HepG2 (cell line): ENCODE measurements at places on chromosomes 5 and 9.

GRCh38 chr5:74275171-74275992, 365.1 kb downstream of the ENC1 start:
- DNase-seq, result no peak

- DNase-seq, result no peak
Measured at GRCh38 chr9:110874963-110875674, 163.2 kb downstream of the LPAR1 start.

DNA sequence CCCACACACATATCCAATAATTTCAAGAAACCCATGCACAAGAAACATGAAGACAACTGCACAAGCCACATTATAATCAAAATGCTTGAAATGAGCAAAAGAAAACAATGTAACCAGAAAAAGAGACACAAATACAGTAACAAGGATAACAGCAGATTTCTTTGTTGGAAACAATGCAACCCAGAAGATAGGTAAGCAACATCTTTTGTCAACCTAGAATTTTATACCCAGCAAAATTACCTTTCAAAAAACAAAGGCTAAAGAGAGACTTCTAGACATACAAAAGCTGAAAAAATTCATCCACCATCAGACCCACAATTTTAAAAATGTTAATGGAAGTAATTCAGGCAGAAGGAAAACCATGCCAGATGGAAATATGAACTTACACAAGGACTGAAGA, 5.0 kb upstream of the COL23A1 start:
- no peak for DNase-seq

DNA sequence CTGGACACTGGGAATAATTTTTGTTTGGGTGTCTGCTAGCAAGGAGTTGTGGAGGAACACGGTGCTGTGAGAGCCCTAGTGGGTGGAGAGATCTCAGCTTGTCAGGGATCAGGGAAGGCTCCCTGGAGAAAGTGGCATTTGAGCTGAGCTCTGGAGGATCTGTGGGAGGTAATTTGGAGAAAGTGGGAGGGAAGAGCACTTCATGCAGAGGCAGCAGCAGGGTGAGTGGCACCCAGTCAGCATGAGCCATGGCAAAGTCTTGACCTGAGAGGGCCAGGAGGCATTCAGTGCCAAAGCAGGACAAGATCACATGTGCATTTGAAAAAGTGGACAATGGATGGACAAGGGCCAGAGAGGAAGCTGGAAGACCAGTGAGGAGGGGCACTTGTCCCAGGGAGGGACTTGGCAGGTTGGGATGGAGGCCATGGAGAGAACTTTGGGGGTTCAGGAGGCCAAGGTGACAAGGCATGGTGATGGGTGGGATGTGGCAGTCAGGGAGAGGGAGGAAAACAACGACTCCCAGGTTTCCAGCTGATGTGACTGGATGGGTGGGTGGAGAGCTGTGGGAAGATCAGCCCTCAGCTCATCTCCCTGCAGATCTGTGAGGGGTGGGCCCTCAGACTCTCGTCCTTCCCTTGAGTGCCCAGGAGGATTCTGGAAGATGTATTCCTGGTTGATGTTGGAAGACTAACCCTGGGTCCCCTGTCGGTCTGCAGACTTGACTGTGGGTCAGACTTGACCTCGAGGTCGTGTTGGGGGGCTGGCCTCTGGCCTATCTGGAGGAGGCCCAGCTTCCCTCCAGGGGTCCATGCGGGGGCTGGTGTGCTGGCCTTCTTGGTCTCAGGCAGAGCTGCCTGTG, 68.9 kb upstream of the PITX1 start:
- no peak for DNase-seq

- DNase-seq, result no peak
Measured at GRCh38 chr9:23117616-23118015, 671.0 kb downstream of the DMRTA1 start.

DNA sequence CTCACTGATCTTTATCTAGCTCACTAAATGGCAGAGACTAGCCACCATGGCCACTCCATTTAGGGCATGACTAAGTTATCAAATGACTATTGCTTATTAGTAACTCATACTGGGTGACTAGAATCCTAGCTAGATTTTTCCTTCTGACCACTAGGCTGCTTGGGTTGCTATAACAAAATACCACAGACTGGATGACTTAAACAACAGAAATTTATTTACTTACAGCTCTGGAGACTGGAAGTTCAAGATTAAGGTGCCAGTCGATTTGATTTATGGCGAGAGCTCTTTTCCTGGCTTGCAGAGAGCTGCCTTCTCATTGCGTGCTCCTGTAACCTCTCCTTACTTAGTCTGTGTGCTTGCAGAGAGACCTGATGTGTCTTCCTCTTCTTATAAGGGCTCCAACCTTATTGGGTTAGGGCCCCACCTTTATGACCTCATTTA, 55.0 kb upstream of the APC start:
- no peak for DNase-seq

DNA sequence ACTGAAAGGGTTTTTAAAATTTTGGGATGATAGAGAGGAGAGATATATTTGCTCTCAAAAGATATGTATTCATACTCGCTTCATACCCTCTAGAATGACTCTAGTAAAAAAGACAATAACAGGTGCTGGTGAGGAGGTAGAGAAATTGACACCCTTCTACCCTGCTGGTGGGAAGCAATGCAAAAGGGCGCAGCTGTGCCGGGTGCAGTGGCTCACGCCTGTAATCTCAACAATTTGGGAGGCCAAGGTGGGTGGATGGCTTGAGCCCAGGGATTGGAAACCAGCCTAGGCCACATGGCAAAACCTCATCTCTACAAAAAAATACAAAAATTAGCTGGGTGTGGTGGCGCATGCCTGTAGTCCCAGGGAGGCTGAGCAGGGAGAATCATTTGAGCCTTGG, 33.9 kb upstream of the NXNL2 start:
- no peak for DNase-seq
